Fibroblast of mammary gland (primary cell): ENCODE measurements at places on chromosomes 11 and 22.

GRCh38 chr11:102111787-102112508 lies 1.7 kb downstream of the YAP1 start:
- DNase-seq, result peak; percentile 96

GRCh38 chr11:77819921-77820564 lies 479 bp downstream of the RSF1 start:
- DNase-seq, result peak; percentile 14

GRCh38 chr11:65919573-65920371 lies 546 bp downstream of the DRAP1 start:
- DNase-seq, result no peak

DNA sequence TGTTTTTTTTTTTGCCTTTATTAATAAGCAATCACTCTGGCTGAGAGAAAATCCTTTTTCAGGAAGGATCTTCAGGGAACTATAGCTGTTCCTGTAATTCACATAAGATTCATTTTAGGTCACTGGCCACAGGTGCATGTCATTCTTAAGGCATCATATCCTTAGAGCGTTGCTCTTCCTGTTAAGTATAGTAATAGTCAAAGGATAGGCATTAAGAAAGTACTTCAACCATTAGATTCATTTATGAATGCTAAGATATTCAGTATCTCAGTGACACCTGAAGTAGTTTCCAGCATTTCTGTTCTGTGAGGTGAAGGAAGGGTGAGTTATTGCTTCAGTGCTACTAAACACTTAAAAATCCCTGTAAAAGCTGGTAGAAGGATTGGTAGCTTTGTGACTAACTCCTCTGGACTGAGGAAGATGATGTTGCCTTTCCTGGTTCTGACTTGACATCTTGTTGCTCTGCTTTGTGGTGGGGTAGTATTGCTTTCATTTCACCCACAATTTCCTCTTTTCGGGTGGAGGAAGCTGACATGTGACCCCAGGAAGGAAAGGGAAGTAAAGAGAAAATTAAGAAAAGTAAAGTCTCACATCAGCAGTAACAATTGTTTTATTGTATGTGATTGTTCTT lies 34.7 kb downstream of the RNF169 start:
- DNase-seq, result peak; percentile 61

GRCh38 chr11:63680834-63681320 lies 423 bp upstream of the RTN3 start:
- DNase-seq, result peak; percentile 44

DNA sequence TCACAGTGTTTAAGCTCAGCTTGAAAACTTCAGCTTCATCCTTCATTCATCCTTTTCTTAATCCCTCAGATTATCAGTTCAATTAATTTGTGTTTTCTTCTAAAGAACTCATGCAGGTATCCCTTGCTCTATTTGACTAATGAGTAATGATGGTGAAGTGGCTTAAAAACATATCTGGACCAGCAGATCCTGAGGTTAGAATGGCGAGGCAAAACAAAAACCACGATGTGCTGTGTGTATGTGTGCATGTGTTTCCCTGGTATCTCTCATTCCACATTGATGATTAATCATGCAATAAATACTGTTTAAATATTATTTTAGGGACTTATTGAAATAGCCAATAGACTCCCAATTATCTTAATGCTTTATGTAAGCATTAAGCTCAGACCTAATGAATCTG lies 437.0 kb downstream of the DYNC2H1 start:
- peak; percentile 47 for DNase-seq

DNA sequence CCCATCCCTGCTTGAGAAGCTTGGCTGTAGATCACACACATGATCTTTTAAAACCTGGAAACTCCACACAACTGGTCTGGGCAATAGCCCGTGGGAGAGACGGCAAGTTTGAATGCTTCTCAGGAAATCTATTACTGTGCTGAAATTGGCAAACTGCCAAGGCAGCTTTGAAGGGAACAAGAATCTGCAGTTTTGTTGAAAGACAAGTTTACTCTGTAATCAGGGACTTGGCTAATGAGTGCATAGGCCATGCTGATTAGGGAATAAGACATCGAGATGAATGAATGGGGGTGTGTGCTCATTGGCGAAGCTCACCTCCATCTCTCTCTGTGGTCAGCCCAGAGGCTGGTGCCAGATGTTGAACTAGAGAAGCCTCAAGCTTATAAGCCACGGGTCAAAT lies 218.8 kb downstream of the HIPK3 start:
- DNase-seq, result peak; percentile 80

DNA sequence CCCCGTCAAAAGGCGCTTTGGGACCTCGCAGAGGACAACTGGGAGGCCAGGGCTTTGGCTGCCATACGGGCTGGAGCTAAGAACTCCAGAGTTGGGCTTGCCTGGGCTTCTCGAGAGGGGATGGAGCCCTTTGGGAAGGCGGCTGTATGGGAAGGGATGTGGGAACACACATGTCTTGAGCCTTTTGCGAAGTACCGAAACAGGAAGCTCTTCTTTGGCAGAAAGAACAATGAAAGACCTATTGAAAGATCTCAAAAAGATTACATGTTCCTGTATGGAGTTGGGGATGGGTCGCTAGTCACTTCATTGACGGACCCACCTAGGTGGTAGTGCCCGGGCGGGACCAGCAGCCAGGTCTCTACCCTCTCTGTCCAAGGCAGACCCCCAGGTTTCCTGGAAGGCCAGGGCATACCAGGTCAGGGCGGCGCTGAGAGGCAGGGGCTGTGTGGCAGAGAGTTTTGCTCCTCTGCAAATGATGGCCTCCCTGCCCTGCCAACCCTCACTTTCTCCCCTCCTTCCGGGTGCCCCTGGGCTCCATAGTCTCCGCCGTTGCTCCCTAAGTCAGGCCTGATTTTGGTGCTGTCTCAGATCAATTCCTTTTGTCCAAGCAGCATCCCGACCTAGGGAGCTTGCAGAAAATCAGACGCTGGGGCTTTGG lies 1.0 kb downstream of the ST14 start:
- DNase-seq, result no peak

- DNase-seq, result no peak
Measured at GRCh38 chr11:94546162-94546470, 2.4 kb downstream of the FUT4 start.

GRCh38 chr11:295351-296170 lies 3.8 kb downstream of the IFITM5 start:
- no peak for DNase-seq

GRCh38 chr11:32963721-32964120 lies 52.0 kb upstream of the DEPDC7 start:
- DNase-seq, result no peak

DNA sequence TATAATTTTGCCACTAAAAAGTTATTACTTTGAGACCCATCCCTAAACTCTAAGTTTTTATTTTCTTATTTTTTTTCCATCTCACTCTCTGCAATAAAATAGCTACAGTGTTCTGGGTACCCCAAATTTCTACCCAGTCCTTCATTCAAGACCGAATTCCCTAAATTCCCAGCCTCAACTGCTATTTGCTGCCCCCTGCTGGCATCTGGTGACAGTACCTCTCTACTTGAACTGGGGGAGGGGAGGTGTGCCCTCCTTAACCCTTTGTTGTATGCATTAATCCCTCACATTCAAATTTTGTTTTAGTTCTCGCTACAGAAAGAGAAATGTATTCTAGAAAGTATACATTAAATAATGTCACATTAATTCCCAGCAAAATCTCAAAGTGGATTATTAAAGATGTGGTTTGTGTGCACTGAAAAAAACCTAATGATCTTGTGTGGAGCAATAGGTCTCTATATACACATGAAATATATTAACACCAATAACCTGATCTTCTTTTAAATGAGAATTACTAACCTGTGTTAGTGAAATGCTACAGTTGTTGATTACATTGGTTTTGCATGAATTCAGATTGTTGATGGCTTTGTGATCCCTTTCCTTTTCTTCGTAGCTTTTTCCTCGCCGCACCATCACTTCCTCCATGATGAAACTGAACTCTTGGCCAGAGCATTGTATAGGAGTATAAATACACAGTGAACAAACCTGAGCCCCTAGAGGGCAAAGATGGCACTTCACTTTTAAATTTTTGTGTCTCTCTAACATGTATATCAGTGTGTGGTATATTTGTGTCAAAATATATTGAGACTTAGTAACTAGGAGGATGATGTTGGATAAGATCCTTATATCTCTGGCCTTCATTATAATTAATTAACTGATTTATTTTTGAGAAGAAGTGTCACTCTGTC lies 590.0 kb downstream of the METTL15 start:
- DNase-seq, result peak; percentile 61

GRCh38 chr22:39514373-39514973 lies 5.9 kb upstream of the ATF4 start:
- DNase-seq, result peak; percentile 44
